ENCODE measurements at places on chromosomes 6 and 20.

DNA sequence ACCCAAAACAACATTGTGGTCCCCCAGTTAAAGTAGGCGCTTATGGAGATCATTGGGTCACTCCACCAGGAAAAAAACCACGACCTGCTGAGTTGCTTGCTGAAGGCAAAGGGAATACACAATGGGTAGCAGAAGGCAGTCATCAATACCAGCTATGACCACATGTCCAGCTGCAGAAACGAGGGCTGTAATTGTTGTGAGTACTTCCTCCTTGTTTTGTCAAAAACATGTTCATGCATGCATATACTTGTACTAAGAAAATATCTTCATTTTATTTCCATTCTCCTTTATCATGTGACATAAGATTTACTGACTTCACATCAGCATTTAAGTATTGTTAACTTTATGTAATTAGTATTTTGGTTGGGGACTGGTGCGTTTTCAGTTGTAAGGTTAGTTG is 16.9 kb downstream of the SERINC1 start:
- H3K27me3 ChIP-seq: no peaks in the 10 kb centered on the region
- DNase-seq: no peak
- peaks cover 88% of the 10 kb centered on the region for H3K36me3 ChIP-seq
- H3K4me1 ChIP-seq: peaks cover 32% of the 10 kb centered on the region
- H3K27ac ChIP-seq: no peak overlapping the region
- no peak overlapping the region for H3K4me3 ChIP-seq

- H3K4me1 ChIP-seq: no peaks in the 10 kb centered on the region
- peaks cover 15% of the 10 kb centered on the region for H3K36me3 ChIP-seq
- DNase-seq: no peak
- H3K4me3 ChIP-seq: no peak overlapping the region
- no peaks in the 10 kb centered on the region for H3K27me3 ChIP-seq
These were observed 48.9 kb downstream of the SNX14 start for GRCh38 chr6:85544776-85545175.

DNA sequence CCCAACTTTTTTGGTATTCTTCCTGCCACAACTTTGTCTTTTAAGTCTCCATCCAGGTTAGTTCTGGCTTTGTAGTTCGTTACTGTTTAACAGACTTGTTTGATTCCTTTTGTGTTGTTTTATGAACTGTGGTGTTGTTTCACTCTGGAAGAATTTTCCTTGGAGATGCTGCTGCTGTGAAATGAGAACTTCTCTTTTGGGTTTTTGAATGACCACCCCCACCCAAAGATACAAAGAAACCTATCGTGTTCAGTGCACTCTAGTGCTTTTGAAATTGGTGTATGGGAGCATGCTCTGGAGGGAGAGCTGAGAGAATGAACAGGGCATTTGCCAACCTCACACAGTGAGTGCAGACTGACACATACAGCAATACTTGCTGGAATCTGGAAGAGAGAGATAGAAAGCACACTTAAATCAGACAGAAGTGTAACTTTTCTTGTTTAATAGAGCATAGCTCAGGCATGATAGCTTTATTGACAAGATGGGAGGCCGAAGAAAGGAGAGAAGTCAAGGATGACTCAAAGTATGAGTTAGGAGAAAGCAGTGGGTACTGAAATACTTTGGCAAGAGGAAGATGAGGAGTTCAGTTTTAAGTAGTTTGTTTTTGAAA is 293.1 kb downstream of the SOX4 start:
- H3K27me3 ChIP-seq: no peaks in the 10 kb centered on the region
- peak overlapping the region; percentile 1 for H3K27ac ChIP-seq
- H3K4me3 ChIP-seq: no peak overlapping the region
- no peaks in the 10 kb centered on the region for H3K36me3 ChIP-seq

DNA sequence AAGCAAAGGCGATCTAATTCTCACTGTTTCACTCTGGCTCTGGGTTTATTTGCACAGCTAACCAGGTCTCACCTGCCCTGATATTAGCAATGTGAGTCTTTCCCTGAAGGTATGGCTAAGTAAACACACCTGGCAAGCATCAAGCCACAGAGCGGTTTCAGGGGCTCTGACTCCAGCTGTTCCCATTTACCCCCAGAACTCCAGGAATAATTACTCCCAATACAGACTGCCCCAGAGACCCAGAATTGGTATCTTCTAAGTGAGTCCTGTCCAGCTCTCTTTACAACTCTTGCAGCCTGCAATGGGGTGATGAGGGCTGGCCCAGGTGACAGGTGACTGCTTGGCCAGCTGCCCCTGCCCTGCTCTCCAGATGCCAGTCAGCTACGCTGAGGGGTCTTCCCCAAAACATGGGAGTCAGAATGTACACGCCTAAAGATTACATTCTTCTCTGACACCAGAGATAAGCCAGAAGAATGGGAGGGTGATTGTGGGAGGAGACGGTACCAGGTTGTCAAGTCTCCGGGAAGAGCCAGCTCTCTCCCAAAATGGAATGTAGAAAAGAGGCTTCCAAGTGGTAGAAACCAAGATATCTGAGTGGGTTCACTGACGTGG is 4.9 kb upstream of the LRRN4 start:
- H3K27me3 ChIP-seq: no peaks in the 10 kb centered on the region
- H3K4me1 ChIP-seq: peaks cover 7% of the 10 kb centered on the region
- no peak overlapping the region for H3K4me3 ChIP-seq
- no peak overlapping the region for H3K27ac ChIP-seq

DNA sequence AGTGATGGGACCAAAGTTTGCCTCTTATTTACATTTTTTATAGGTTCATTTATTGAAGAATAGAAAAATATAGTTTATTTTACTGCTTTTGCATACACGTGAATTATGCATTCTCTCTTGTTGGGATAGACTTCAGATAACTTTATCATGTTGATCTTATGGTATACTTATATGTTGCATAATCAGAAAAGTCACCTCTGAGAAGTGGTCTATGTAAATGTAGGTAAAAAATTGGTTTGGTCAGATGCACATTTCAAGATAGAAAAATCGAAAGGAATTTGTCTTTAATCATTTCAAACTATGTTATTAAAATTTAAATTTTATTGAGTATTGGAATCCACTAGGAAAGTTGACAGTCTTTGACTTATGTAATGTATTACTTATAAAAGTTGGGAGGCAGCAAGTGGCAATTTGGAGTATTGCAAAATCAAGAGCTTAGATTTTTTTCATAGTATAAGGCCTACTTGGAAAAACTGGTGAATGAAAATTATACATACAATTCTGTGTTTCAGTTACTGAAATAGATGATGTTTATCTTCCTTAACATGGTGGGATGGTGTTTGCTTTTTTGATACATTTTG is 2.4 kb downstream of the PHF3 start:
- no peaks in the 10 kb centered on the region for H3K27me3 ChIP-seq
- H3K27ac ChIP-seq: no peak overlapping the region

- H3K27me3 ChIP-seq: no peaks in the 10 kb centered on the region
- peak overlapping the region; percentile 67 for H3K27ac ChIP-seq
- peaks cover 37% of the 10 kb centered on the region for H3K4me1 ChIP-seq
- H3K36me3 ChIP-seq: peaks cover 14% of the 10 kb centered on the region
- peak; percentile 89 for DNase-seq
- peak overlapping the region; percentile 75 for H3K4me3 ChIP-seq
These were observed 496 bp downstream of the TMEM242 start for GRCh38 chr6:157322792-157323254.

DNA sequence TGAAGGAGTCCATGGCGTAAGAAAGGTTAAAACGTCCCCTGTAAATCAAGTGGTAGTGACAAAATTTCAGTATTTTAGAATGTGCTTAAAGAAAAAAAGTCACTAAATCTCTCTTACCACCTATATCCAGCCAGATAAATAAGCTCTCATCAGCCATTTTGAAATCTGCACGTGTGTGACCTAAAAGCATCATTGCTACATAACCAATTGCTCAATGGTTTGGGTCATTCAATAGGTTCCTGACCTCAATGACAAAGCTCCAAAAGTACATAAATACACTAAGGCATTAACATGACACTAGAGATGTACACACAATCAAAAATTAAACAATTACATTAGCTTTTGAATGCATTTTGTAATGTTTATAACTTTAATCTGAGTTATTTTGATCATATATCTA is 272.4 kb downstream of the GMDS start:
- no peak overlapping the region for H3K27ac ChIP-seq
- DNase-seq: no peak
- H3K36me3 ChIP-seq: no peaks in the 10 kb centered on the region
- no peak overlapping the region for H3K4me3 ChIP-seq

DNA sequence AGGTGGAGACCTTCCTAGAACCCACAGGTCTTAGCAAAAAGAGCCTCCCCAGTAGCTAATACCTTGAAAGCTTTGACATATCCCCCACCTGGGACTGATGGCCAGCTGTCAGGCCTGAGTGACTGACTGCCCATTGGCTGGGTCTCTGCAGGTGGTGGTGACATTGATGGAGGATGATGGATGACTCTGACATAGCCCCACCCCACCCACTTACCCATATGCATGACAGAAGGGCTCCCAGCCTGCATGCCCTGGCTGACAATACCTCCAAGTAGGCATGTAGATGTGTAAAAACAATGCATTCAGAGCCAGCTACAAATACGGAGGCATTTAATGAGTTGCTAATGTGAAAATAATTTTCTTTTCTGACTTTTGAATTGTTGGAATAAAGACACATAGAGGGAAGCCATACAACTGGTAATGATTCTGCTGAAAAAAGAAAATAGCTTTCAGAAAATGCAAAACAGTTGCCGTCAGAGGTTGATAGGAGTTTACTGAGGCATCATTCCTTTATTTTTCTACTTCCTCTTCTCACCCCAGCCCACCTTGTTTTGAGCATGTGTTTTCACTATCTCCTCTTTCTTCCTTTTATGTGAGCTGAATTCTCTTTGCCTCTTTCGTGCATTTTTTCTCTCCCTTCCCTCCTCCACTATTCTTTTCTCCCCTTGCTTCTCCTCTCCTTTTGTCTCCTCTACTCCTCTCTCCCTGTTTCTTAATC is 70.6 kb downstream of the OLIG3 start:
- no peaks in the 10 kb centered on the region for H3K36me3 ChIP-seq
- H3K27me3 ChIP-seq: no peaks in the 10 kb centered on the region
- no peaks in the 10 kb centered on the region for H3K4me1 ChIP-seq
- no peak for DNase-seq
- no peak overlapping the region for H3K4me3 ChIP-seq
- no peak overlapping the region for H3K27ac ChIP-seq

- H3K4me3 ChIP-seq: no peak overlapping the region
- H3K27me3 ChIP-seq: no peaks in the 10 kb centered on the region
- H3K4me1 ChIP-seq: no peaks in the 10 kb centered on the region
- no peaks in the 10 kb centered on the region for H3K36me3 ChIP-seq
These were observed 32.2 kb downstream of the MRAP2 start for GRCh38 chr6:84065693-84066290.

DNA sequence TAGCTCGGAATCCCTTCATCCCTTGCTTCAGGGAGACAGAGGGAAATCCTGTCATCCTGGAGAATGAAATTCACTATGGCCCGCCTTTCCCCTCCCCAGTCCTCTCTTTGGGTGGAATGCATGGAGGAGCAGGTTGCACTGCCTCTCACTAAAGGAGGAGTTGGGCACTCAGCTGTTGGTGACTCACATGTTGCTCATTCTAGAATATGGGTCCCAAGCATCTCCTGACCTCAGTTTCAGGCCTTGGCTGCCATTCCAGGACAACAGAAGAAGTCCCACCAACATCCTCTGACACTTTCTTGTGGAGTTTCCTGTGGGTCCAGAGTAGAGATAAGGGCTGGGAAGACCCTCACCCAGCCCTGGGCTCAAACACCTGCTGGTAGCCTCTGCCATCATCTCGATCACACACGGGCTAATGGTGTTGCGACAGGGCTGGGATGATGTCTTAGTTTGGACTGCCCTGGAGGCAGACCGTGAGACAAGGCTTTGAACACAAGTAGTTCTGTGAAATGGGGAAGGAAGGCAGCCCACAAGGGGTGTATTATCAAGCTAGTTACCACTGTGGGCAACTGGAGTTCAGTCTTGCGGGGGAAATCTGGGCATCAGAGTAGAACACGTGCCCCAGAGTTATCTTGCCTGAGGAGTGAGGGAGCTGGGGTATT is 52.4 kb upstream of the RNF24 start:
- no peak for DNase-seq
- no peaks in the 10 kb centered on the region for H3K36me3 ChIP-seq
- H3K4me3 ChIP-seq: no peak overlapping the region

DNA sequence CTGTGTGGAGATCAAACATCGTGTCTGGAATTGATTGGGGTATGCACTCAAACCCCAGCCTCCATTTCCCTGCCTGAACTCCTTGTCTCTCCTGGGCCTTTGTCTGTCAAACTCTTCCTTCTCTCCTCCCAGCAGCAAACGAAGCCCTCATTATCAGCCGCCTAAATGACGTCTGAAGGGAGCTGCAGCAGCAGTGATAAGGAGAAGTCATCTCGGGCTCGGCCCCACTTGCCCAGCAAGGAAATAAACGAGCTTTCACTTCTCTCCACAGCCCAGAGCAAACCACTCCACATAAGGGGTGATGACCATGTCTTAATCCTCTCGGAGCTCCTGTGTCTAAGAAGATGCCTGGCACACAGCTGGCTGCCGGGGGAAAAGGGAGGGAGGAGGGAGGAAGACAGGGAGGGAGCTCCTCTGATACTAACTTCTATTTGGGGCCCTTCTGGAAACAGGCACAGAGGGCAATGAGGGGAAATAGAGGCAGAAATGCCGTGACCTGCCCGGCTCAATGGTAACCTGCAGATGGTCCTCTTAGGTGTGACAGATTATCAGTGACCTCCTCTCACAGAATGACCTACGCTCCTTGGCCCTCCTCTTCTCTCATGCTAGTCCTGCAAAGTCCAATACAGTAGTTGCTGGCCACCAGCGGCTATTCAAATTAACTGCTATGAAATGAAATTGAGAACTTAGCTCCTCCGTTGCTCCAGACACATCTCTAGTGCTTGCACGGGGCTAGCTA is 100.4 kb downstream of the PXDC1 start:
- no peak for DNase-seq
- no peaks in the 10 kb centered on the region for H3K4me1 ChIP-seq
- H3K27ac ChIP-seq: no peak overlapping the region

DNA sequence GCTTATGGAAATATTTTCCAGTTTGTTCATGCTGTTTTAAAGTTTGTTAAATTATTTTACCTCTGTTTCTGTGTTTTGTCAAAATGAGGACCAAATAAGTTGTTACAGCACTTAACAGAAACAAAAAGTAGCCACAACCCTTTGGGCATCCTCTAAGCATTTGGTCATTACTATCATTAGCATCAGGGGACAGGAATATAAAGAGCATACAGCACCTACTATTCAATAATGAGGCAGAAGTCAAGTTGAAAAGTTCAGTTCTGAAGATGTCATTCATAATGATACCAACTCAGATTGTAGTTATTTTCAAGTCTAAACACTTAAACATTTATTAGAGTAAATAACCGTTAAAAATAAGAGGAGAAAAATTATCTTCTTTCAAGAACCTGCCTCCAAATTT is 862.3 kb upstream of the FLRT3 start:
- H3K4me1 ChIP-seq: no peaks in the 10 kb centered on the region
- H3K4me3 ChIP-seq: no peak overlapping the region
- H3K36me3 ChIP-seq: no peaks in the 10 kb centered on the region
- H3K27ac ChIP-seq: no peak overlapping the region

- no peak overlapping the region for H3K27ac ChIP-seq
- no peaks in the 10 kb centered on the region for H3K27me3 ChIP-seq
- H3K4me1 ChIP-seq: peaks cover 4% of the 10 kb centered on the region
- DNase-seq: no peak
These were observed 70.4 kb upstream of the SLC2A12 start for GRCh38 chr6:134122775-134123174.

All from heart left ventricle (tissue), 16 donors.